Activated T-cell treated with anti-CD3 and anti-CD28 coated beads, Interleukin-2, amount 50 U/mL, for 1 hour (primary cell): ENCODE measurements at places on chromosomes 2 and 18.
A peak's percentile ranks its signal among the peaks of the same experiment; 100 is the strongest.

DNA sequence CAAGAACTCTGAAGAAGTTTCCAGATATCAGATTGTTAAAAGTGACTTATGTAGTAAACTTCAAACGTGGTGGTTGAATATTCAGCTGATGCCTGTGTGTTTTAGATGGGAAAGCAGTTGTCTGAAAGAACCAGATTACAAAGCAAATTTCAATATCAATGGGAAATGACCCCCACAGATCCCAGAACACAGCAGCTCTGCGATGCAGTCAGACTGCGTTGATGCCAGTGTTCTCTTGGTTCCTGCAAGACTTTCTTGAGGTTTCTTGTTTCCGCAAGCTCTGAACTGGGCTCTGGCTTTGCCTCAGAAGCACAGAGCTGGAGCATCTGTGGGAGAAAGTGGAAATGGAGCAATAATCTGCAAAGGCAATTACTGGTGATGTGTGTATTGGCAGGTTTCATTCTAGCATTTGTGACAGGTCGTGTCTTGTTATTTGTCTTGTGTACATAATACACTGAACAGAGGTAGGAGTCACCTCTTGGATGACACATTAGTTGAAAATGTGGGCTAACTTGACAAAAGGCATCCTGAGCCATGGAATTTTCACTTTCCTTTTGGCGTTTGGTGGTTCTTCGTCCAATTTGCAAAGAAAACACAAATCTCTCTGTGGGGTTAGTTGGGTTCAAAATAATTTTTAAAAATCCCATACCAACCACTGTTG lies 10.8 kb upstream of the LYPD6B start:
- DNase-seq: no peak

GRCh38 chr2:154961676-154962075 lies 263.2 kb downstream of the KCNJ3 start:
- no peak for DNase-seq

- DNase-seq: peak; percentile 49
Observed at GRCh38 chr2:169768262-169768995, 30.2 kb upstream of the SSB start.

DNA sequence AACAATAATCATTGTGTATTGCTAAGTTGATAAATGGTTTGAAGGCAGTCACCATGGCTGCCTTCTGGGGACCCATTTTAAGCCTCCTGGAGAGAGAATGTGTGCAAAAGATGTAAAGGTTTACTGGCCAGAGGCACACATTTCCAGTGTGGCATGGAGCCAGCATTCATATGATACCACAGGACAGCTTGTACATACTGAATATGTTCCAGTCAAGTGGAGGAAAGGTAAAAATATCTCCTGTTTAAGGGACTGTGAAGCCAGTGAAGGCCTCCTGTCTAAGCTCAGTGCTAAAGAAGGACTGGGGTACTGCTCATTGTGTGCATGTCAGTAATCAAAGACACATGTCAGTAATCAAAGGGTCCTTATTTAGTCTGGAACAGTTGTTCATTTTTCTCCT lies 119.2 kb downstream of the BABAM2 start:
- DNase-seq: no peak

- no peak for DNase-seq
Observed at GRCh38 chr2:113973810-113974209, 83.9 kb downstream of the ACTR3 start.

DNA sequence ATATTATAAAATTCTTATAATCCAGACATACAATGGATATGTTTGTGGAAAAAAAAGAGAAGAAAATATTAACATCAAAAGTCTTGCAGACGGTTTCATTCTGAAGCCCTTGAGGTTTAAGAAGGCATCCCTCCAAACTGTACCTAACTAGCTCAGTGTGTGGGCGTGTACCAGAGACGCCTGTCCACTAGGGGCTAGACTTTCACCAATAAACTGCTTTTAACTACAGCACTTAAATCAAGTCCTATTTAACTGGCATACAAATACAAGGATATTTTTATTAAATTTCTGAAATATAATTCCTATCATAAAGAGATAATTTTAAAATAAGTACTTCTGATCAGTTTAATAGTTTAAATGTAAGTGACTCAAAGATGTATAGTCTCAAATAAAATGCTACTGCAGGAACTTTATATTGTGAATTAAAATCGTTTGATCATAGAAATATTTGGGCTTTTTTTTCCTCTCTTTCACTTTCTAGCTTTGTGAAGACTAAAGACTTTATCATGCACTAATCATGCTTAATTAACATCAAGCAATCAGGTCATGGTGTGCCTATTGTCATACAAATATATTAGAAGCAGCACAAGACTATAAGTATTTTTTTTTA lies 437.7 kb downstream of the SATB2 start:
- DNase-seq: no peak

GRCh38 chr2:144126302-144126701 lies 393.6 kb downstream of the ZEB2 start:
- DNase-seq: no peak

- DNase-seq: no peak
Observed at GRCh38 chr18:51666763-51667191, 469.3 kb upstream of the MEX3C start.

GRCh38 chr2:46232860-46233259 lies 64.3 kb upstream of the EPAS1 start:
- no peak for DNase-seq

DNA sequence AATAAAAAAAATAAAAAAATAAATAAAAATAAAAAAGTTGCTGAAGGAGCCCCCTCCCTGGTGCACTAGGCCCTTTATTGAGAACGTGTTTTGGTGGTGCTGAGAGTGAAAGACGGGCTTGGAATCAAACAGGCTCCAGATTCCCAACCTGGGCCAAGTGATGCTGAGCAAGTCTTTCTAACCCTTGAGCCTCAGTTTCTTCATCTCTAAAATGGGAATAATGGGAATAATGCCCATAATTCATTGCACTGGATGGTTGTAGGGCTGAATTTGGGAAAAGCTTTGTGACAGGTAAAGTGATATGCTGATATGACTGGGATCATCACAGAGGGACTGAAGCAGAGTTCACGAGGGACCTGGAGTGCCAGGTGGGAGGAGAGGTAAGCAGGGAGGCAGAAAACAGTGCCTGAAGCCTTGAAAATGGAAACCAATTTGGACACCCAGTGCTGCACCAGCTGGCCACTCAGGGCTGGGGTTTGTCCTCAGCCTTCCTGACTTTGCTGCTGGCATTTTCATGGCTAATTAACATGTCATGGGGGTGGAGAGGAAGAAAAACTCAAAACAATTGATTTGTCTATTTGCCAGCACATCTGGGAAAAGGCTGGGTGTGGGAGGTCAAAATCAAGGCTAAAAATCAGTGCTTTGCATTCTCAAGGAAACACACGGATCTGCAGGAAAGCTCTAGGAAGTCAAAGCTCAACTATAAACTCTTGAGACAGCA lies 241.3 kb downstream of the LOXHD1 start:
- DNase-seq: no peak
